ENCODE measurements at places on chromosomes 6 and 20. TPM values are rescaled to one million over a fixed set of nuclear protein-coding genes. Genes with fewer than 3 reads are reported as not detected.
A peak's percentile ranks its signal among the peaks of the same experiment; 100 is the strongest.

DNA sequence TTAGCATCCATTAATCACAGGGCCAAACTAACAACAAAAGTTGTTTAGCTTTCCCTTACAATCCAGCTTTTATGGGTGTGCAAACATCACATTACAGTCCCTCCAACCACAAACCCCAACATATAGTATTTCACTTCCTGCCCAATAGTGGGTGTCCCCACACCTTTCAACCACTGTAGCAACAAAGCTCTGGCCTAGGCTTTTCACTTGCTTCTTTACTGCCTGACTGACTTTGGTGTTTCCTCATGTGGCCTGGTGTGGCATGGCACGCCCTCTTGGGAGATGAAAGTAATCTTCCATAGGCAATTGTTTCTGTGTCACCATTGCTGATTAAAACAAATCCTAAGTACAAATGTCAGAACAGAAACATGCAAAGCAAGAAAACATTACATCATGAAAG is 46.3 kb downstream of the MCM8 start:
- H3K4me3 ChIP-seq: no peak overlapping the region
- H3K27ac ChIP-seq: no peak overlapping the region
- H3K27me3 ChIP-seq: no peaks in the 10 kb centered on the region
- peaks cover 30% of the 10 kb centered on the region for H3K4me1 ChIP-seq
- peak; percentile 63 for DNase-seq

DNA sequence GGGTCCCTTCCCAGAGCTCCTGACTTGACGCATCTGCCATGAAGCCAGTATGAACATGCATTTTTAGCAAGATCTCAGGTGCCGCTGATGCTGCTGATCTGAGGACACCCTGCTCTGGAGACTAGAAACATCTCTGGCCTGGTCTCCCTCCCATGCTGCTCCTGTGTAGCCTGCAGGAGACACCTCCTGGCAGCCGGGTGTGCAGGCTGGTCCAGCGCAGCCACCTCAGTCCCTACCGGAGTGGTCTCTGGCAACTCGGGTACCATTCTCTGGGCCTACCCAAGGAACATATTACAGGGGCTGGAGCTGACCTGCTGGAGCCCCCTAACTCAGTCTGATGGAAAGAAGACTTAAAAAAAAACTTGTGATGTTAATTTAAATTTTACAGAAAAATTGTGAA is 20.1 kb downstream of the PHACTR3 start:
- no peaks in the 10 kb centered on the region for H3K36me3 ChIP-seq
- no peak overlapping the region for H3K27ac ChIP-seq
- H3K4me1 ChIP-seq: no peaks in the 10 kb centered on the region

DNA sequence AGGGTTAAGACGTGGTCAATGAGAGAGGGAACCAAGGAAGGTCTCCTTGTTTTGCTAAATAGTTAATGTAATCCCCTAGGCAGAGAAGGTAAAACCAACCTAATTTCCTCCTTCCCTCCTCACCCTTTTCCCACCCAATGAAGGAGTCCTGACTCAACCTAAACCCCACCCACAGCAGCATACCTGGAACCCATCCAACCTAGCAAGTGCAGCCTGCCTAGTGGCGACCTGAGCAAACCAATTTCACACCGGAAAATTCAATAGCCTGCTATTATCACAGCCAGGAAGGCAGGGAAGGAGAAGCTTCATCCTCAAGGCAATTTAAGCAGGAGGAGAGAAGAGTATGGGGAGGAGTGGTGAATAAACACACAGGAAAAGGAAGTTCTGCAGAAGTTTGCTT is 46.9 kb downstream of the OSTM1 start:
- H3K36me3 ChIP-seq: no peaks in the 10 kb centered on the region
- no peak for DNase-seq
- no peak overlapping the region for H3K27ac ChIP-seq
- no peaks in the 10 kb centered on the region for H3K27me3 ChIP-seq
- H3K4me3 ChIP-seq: no peak overlapping the region

DNA sequence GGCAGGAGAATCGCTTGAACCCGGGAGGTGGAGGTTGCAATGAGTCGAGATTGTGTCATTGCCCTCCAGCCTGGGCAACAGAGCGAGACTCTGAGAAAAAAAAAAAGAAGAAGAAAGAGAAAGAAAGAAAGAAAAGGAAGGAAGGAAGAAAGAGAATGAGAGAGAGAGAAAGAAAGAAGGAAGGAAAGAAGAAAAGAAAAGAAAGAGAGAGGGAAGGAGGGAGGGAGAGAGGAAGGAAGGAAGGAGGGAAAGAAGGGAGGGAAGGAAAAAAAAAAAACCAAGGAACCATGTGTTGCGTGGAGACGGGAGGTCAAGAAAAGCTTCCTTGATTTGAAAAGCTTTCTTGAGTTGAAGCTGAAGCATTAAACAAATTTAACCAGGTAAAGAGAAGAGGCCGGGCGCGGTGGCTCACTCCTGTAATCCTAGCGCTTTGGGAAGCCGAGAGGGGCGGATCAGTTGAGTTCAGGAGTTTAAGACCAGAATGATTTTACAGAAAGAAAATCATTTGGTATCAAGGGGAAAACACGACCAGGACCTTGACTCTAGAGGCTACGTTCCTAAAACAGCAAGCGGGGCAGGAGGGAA is 90.5 kb upstream of the PRSS16 start:
- no peaks in the 10 kb centered on the region for H3K36me3 ChIP-seq
- no peaks in the 10 kb centered on the region for H3K27me3 ChIP-seq
- peaks cover 30% of the 10 kb centered on the region for H3K4me1 ChIP-seq
- peak overlapping the region; percentile 18 for H3K4me3 ChIP-seq
- no peak overlapping the region for H3K27ac ChIP-seq
- DNase-seq: no peak

- no peak overlapping the region for H3K27ac ChIP-seq
- H3K36me3 ChIP-seq: no peaks in the 10 kb centered on the region
- no peak for DNase-seq
- no peaks in the 10 kb centered on the region for H3K27me3 ChIP-seq
- H3K4me1 ChIP-seq: no peaks in the 10 kb centered on the region
These were observed 200.4 kb downstream of the C6orf118 start for GRCh38 chr6:165109011-165109410.

DNA sequence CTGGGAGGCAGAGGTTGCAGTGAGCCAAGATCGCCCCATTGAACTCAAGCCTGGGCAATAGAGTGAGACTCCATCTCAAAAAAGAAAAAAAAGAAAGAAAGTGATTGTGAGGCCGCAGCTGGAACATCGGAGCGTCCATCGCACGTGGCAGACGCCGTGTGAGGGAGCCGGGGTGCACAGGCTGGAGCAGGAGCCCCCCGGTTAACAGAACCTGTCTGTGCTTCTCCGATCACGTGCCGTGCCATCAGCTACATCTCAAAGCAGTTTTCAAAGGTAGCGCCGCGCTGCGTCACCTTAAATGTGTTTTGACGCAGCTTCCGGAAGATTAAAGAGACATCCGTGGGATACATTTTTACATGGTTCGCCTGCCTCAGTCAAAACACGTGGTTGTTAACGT is 138.9 kb downstream of the TAF4 start:
- DNase-seq: no peak
- no peak overlapping the region for H3K27ac ChIP-seq
- no peak overlapping the region for H3K4me3 ChIP-seq
- H3K36me3 ChIP-seq: no peaks in the 10 kb centered on the region
- no peaks in the 10 kb centered on the region for H3K27me3 ChIP-seq
- no peaks in the 10 kb centered on the region for H3K4me1 ChIP-seq

- no peaks in the 10 kb centered on the region for H3K27me3 ChIP-seq
- H3K36me3 ChIP-seq: no peaks in the 10 kb centered on the region
- no peak overlapping the region for H3K27ac ChIP-seq
- no peaks in the 10 kb centered on the region for H3K4me1 ChIP-seq
These were observed 444.4 kb downstream of the HDGFL1 start for GRCh38 chr6:23013776-23014175.

- DNase-seq: no peak
- H3K27ac ChIP-seq: no peak overlapping the region
- peaks cover 33% of the 10 kb centered on the region for H3K4me1 ChIP-seq
These were observed 40.8 kb downstream of the ITCH start for GRCh38 chr20:34403908-34404307.

DNA sequence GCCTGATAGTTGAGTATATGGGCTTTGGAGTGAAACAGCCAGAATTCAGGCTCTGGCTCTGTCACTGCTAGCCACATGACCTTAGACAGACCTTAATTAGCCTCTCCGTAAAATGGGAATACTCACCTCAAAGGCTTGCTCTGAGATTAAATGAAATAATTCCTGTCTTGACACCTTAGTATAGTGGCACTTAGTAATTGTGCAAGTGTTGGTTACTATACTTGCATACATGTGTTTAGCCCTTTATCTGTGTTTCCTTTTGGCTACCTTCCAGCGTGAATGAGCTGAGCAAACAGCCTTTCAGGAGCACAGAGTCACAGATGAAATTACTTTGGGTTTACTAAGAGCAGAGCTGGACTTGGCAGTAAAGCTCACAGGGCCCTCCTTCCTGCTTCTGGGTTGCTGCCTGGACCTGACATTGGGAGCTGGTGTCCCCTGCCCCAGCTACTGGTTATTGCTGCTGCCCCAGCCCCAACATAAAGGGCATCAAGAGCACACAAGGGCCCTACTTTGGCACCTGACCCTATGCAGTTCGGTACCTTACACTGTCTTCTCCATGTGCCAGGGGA is 32.8 kb downstream of the CD164 start:
- H3K36me3 ChIP-seq: no peaks in the 10 kb centered on the region
- no peaks in the 10 kb centered on the region for H3K4me1 ChIP-seq
- no peak overlapping the region for H3K27ac ChIP-seq
- H3K27me3 ChIP-seq: no peaks in the 10 kb centered on the region

The C20orf144 gene
- total RNA-seq: 0.61 TPM
